Endothelial cell (in vitro differentiated cells): ENCODE measurements at places on chromosomes 6 and 20.

- no peak for DNase-seq
Measured at GRCh38 chr20:38063911-38064530, 30.5 kb downstream of the RPRD1B start.

DNA sequence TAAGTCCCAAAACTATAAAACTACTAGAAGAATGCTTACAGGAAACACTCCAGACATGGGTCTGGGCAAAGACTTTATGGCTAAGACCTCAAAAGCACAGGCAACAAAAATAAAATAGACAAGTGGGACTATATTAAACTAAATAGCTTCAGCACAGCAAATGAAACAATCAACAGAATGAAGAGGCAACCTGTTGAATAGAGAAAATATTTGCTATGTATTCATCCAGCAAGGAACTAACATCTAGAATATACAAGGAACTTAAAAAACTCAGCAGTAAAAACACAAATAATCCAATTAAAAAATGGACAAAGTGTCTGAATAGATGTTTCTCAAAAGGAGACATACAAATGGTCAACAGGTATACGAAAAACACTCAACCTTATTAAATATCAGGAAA, 30.4 kb downstream of the HLA-G start:
- DNase-seq, result no peak

GRCh38 chr20:2234598-2235191, 61.1 kb upstream of the TGM3 start:
- DNase-seq, result peak; percentile 13

DNA sequence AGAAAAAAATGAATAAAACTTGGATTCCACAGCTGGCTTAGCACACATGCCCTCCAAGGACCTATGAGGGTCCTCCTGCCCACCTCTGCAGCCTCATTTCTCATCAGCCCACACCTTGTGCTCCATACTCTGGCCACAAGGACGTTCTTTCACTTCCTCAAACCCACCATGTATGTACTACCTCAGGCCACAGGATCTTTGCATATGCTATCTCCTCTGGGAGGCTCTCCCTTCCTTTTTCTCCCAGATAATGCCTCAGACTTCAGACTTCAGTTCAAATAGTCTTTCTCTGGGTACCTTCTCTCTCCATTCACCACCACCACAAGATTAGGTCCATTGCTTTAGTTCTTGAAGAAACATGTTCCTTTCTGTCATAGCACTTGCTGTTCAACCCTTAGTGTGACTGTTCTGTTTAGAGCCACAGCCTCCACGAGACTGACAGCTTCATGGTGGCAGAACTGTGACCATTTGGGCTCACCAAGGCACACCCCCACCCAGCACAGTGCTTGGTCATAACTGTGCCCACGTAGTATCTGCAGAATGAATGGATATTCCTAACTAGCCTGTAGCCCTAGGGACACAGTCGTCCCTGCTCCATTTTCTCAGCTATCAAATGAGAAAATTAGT, 146.7 kb upstream of the LRFN2 start:
- DNase-seq, result no peak

- no peak for DNase-seq
Measured at GRCh38 chr6:82381278-82381677, 17.7 kb downstream of the TPBG start.

DNA sequence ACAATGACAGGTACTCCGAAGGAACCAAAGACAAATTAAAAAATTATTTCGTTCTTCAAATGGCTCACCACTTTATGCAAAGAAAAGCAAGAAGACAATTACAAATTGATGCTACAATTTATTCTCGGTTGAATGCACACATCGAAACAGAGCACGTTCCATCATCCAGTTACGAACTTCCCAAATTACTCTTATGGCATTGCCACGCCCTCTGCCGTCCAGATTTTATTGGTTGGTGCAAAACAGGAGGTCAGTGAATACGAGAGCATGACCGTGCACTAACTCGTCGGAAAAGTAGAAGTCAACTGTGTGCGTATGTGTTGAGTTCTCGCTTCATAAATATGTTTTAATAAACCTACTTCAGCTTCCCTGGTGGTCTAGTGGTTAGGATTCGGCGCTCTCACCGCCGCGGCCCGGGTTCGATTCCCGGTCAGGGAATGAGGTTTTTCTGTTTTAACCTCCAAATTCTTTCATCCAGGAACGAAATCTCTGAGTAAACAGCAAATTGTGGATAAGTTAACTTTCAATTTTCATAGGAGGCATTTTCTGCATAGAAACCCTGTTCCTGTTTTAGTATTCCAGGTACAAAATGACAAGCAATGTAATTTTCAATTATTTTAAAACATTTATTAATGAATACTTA, 23.2 kb downstream of the ZNF311 start:
- peak; percentile 74 for DNase-seq

- no peak for DNase-seq
Measured at GRCh38 chr6:105072798-105073199, 107.0 kb downstream of the POPDC3 start.

- no peak for DNase-seq
Measured at GRCh38 chr6:156832231-156832647, 55.1 kb downstream of the ARID1B start.

- no peak for DNase-seq
Measured at GRCh38 chr6:118632359-118632758, 19.0 kb downstream of the CEP85L start.

DNA sequence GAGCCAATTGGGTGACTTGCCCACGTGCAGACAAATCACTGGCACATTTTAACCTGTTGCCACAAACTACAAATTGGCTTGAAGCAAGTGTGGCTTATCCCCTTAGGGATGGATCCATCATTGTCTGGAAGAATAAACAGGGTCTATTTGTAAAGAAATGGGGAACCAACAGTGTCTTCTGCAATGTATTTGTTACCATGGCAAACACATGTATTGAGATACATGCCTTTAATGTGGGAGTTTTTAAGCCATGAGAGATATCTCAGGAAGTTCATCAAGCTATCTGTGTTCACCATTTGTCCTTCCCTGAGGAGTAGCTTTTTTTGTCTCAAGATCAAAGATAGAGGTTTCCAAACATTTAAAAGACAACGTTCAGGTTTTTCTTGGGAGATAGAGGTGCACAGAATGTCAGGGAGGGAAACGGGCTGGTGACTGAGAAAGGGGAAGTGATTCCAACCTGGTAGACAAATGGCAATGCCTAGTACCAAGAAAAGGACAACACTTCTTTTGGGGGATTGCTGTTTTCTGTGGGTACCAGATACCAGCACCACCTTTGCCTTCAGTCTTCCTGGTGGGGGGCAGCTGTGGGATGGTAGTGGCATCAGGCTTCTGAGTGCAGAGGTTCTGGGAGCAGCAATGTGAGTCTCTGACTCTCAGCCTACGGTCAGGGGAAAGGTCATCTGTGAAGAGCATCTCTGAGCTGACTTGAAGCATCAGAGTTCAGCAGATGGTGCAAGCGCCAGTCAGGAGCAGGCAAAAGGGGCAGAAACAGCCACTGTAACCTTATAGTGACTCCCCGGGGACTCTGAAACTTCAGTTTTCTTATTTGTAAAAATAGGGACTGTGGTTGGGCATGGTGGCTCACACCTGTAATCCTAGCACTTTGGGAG, 20.1 kb upstream of the BCAS1 start:
- DNase-seq, result no peak

DNA sequence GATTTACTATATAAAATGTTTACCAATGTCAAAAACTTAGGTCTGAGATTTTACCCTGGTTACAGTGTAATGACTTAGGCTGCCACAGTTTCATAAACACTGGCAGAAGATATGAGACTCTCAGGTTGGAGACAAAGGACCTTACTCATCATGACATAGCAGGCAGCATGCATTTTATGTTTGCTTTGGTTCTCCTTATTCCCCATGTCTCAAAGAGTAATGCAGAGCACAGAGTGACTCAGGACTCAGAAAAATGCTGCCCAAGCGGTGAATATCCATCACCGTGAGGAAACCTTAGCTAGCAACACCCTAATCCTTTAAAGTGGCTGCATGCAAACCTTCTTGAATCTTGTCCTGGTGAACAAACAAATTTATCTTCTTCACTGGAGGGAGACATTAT, 112.1 kb upstream of the EYS start:
- no peak for DNase-seq

- no peak for DNase-seq
Measured at GRCh38 chr6:129753422-129753821, 43.4 kb upstream of the ARHGAP18 start.

DNA sequence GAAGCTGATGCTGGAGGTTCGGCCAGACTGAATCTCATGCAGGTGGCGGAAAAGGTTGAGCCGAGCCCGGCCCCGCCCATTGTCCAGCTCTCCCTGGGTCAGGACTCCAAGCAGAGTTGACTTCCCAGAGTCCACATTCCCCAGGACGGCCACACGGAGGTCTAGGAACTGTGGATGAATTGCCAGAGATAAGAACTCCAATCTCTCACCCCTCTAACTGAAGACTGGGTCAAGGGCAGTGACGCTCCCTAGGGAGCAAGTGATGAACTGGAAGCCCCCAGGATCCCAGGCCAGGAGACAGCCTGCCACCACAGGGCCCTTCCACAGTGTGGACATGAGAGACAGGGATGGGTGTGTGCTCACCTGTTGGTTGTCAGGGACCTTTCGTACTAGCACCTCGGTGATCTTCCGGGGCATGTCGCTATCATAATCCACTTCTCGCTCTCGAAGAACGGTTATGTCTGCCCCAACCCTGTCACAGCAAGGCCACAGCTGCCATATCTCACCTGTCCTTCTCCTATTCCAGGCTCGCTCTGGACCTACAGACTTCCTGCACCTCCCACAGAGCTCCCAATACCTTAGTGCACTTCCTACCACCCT, 3.6 kb downstream of the GTPBP2 start:
- DNase-seq, result no peak

DNA sequence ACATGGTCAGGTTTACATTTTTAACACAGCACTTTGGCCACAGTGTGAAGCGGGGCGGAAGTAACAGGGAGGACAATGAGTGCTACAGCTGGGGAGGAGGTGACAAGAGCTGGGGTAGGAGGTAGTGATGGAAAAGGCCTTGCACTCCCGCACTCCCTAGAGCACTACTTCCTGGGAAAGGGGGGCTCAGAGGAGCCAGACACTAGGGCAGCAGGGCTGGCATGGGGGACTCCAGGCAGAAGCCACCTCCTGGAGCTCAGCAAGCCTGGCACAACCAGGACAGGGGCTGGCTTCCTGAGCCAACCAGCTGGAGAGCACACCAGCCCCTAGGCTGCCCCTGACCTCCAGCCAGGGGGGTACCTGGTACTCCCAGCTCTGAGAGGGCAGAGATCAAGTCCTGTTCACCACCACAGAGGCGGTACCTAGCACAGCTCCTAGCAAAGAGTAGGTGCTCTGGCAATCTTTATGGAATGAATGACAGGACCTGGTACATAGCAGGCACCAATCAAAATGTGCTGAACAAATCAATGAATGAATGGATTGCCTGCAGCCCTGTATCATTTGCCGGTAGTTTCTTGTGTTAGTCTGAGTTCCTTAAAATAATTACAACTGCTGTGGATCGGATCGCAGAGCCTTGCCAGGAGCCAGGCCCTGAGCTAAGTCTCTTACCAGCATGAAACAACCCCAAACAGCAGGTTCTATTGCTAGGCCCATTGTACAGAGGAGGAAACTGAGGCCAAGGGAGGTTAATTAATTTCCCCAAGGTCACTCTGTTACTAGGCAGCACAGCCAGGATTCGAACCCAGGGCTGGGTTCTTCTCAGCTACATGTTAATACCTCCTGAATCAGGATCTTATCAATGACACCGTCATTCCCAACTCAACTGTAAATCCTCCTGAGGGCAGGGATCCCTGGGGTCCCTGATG, 15.5 kb downstream of the NOL4L start:
- no peak for DNase-seq

- no peak for DNase-seq
Measured at GRCh38 chr6:166411721-166412151, 29.0 kb upstream of the MPC1 start.

- DNase-seq, result no peak
Measured at GRCh38 chr6:35600659-35601125, 88.0 kb upstream of the TULP1 start.

DNA sequence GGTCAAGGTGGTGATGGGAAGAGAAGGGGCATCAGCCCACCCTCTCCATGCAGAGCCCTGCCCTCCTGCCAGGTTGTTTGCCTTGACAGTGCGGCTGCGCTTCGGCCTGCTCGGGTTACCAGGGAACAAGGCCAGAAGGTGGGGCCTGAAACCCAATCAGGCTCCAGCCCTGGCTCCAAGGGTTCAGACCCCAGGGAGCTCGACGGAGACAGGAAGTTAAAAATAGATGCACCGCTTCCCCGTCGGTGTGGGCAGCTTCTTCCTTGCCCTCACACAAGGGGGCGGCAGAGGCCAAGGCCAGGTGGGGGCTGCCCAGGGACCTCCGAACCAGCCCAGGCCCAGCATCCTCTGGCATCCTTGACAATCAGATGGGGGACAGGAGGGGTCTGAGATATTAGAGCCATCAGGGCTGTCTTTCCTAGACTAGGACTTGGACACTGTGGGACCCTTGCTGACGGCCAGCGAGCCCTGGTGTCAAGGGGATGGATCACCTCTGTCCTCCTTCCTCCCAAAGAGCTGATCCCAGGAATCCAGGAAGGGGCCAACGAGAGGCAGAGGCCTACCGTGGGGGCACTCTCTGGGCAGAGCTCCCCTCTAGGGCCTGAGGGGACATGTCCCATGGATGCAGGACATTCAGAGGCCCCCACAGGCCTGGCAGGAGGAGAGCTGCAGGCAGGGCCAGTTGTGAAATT, 65.2 kb downstream of the RIPOR3 start:
- peak; percentile 69 for DNase-seq

GRCh38 chr6:42025066-42025844, 25.1 kb upstream of the TAF8 start:
- no peak for DNase-seq

- DNase-seq, result no peak
Measured at GRCh38 chr6:14063756-14064155, 53.8 kb upstream of the CD83 start.

DNA sequence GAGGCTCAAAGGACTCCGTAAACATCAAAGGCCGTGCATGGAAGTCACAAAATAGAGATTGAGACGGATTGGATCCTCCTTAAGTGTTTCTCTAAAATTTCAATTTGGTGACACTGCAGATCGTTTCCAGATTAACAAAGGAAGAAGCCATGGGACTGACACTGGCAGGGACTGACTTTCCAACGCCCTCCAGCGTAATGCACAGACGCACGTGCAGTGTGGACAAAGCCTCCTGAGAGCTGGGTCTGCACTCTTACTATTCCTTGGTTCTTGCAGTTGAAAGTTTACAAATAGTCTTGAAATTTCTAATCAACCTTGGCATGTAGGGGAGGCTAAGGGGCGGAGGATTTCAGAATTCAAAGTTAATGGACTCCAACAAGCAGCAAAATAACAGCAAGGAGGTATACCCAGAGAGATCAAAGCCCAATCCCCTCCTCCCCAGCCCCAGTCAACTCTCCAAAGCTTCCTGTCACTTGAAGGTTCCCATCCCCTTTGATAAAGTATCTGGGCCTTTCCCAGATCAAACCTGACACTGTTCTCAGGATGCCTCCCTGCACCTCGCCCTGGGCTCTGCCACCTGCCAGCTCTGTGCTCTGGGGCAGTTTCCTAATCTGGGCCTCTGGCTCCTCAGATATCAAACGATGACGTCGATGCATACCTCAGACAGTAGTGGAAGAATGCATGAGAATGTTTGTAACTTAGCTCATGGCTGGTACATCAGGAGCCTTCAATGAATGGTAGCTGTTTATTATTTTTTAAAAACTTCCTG, 106.5 kb upstream of the TRAF3IP2 start:
- no peak for DNase-seq
